ENCODE measurements at places on chromosomes 4 and X.

DNA sequence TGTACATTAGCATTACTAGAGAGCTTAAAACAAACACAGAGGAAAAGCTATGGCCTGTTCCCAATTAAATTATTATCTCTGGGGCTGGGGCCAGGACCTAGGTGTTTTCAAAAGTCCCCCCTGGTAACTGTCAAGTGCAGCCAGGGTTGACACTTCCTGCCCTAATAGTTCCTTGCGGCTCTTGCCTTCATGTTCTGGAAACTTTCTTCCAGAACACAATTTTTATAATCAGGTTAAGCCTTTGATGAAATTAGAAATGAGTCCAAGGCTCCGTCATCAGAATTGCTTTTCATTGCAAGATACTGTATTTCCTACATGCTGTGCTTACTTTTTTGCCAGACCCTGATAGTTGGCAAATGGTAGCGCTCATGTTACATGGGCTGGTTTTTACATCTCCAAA, 229.6 kb downstream of the UNC5C start:
- DNase-seq = no peak

- DNase-seq = no peak
Observed at GRCh38 chr4:26144526-26145155, 176.2 kb upstream of the RBPJ start.

GRCh38 chr4:17120761-17121160, 222.3 kb upstream of the LDB2 start:
- DNase-seq = no peak

DNA sequence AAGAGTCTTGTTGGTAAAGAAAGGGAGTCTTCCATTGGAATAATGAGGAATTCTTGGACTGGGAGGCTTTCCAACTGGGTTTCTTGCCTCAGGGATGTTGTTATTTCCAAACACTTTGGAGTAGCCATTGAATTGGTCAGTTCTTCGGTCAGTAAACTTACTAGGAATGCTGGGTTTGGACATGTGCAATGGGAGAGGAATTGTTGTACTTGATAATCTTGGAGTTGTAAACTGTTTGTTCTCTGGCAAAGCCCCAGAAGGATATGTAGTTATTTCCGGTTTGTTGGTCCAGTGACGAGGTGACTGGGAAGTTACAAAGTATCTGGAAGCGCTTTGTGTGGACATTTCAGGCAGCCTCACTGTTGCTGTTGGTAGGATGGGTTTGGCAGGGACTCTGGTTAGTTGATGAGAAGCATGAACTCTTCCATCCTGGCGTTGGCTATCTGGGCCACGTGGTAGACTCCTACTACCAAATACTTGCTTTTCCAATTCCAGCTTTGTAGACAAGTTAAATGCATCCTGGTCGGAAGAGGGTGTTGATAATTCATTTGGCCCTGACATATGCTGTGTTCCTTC, 25.9 kb downstream of the MXRA5 start:
- DNase-seq = no peak

- DNase-seq = no peak
Observed at GRCh38 chrX:79336869-79337815, 30.0 kb downstream of the ITM2A start.

- no peak for DNase-seq
Observed at GRCh38 chrX:22148565-22148964, 116.4 kb downstream of the PHEX start.

GRCh38 chr4:185903205-185903604, 91.2 kb upstream of the SORBS2 start:
- no peak for DNase-seq

DNA sequence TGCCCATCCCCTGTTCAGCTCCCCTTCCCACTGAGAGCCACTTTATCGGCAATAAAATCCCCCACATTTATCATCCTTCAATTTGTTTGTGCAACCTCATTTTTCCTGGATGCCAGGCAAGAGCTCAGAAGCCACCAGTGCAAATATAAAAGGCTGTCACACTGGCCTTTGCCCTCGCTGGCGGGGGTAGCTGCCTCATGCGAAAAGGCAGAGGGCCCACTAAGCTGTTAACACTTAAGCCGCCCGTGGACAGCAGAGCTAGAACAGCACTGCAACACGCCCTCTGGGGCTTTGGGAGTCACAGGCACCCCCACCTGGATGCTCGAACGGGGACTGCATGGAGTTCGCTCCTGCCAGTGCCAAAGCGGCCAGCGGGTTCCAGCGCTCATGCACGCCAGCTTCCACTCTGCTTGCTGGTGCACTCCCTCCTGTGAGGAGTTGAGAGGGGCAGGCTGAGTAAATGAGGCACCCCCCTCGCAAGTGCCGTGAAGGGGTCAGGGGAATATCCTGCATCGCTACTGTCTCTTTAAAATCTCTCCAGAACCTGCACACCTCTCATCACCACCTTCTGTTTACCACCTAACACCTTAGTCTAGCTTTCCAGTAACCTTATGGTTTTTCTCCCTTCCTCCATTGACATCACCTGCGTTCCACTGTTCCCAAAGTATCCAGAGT, 99.5 kb downstream of the SORBS2 start:
- DNase-seq = no peak

DNA sequence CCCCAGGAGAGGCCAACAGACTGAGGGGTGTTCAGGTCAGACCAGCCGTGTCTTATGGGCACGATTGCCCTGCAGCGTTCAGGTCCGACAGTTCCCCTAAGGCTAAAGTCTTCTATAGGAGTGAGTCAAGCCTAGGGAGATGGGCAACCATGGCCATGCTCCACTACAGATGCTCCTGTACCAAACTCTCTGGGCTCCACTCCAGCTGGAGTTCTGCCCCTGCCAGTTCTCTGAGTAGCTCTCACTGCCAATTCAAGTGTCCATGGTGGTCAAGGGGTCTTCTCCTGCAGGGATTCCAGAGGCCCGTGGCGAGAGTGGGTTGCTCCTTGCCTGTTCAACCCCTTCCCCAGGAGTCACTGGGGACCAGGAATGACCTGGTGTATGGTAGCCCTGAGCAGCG, 38.2 kb downstream of the BEX3 start:
- DNase-seq = no peak

DNA sequence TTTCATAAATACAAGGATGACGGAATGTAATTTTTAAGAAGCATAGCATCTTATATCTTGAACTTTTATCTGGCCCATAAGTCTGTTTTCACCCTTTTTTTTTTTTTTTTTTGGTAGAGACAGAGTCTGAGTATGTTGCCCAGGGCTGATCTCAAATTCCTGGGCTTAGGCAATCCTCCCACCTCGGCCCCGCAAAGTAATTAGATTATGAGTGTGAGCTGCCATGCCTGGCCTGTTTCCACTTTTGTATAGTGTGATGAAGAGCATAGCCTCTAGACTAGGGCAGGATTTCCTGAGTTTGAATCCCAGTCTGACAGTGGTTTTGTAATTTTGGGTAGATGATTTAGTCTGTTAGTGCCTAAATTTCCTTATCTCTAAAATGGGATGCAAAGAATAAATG, 11.0 kb downstream of the STIM2 start:
- DNase-seq = no peak

GRCh38 chrX:115562480-115562847, 1.5 kb downstream of the PLS3 start:
- DNase-seq = no peak
